ENCODE measurements at places on chromosomes 16 and 17.

DNA sequence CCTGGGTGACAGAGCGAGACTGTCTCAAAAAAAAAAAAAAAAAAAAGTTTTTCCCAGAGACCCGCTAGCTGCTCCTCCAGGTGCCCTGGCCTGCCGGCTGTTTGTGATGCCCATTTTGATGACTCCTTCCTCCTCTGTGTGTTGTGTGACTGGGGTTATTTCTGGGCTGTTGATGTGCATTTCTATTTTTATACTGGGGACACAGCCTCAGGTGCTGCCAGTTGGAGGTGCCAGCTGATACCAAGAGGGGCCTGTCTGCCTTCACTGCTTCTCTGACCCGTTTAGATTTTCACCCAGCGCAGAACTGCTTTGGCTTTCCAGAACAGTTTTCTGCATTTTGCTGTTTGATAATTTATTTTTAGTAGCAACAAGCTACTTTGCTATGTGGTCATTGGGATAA lies 6.7 kb downstream of the PLA2G15 start:
- no peak for DNase-seq

- no peak for DNase-seq
These were observed 210.6 kb upstream of the CDH5 start for GRCh38 chr16:66155933-66156332.

DNA sequence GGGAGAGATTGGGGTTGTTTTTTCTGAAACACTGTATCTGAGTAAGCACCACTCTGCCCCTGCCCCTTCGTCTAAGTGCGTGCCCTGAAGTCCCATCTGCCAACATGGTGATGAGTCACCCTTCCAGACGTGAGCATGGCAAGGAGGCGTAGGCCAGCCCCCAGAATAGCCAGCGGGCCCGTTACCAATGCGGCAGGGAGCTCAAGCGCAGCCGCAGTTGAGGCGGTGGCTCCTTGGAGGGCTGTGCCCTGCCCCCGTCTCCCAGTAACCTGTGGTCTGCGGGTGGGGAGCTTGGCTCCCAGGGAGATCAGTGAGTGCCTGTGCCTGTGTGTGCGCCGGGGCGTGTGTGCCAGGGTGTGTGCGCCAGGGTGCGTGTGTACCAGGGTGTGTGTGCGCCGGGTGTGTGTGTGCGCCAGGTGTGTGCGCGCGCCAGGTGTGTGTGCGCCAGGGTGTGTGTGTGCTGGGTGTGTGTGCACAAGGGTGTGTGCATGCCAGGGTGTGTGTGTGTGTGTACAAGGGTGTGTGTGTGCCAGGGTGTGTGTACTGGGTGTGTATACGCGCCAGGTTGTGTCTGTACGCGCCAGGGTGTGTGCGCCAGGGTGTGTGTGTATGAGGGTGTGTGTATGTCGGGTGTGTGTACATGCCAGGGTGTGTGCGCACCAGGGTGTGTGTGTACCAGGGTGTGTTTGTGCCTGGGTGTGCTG lies 98.6 kb upstream of the CHMP6 start:
- peak; percentile 37 for DNase-seq

DNA sequence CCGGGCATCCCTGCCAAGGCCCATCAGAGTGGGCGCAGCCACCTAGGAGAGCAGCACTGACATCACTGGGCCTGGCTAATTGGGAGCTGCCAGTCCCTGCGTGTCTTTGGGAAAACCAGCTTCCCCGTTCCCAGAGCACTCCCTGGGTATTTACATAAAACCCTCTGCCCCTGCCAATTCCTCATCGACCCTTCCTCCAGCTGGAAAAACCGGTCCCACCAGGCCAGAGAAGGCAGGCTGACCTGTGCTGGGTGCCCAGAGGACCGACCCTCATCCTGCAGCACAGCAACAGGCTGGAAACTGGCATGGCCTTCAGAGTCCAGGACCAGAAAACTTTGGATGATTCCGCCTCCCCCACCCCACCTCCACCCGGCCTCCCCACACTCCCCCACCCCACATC lies 8.2 kb upstream of the FOXN1 start:
- no peak for DNase-seq

DNA sequence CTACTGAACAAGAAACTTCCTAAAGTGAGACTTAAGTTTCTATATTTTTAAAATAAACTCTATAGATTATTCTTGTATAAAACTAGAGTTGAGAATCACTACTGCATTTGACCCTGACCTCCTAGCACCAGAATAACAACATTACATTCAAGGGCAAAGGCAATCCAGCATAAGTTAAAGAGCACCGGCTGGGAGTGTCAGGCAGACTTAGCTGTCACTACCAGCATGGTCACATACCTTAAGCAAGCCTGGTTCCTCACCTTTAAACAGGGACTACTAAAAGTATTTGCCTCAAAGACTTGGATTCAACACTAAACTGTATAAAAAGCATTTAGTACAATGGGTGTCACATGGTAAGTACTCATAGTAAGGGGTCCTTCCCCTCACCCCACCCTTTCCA lies 90.4 kb downstream of the SSH2 start:
- no peak for DNase-seq

DNA sequence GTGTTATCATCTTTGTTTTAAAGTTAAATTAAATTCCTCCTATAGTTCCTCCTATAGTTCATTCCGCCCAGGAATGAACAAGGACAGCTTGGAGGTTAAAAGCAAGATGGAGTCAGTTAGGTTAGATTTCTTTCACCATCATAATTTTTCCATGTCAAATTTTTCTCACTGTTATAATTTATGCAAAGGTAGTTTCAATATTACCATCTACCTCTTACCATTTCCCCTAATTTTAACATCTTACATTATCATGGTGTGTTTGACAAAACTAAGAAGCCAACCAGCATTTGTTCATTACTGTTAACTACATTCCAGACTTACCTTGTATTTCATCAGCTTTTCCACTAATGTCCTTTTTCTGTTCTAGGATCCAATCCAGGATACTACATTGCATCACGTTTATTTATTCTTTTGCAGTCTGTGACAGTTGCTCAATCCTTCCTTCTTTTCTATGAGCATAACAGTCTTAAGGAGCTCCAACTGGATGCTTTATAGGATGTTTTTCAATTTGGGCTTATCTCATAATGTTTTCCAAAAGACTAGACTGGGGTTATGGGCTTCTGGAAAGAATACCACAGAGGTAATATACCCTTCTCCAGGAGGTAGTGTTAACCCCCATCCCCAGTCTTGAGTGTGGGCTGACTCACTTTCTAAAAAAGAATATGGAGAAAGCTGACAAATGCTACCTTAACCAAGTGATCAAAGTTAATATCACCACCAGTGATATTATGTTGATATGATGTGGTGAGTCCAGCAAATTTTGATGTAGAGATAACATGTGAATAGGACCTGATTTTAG lies 158.5 kb downstream of the PPM1E start:
- peak; percentile 4 for DNase-seq

GRCh38 chr17:2346475-2346874 lies 9.2 kb downstream of the SGSM2 start:
- DNase-seq: no peak

DNA sequence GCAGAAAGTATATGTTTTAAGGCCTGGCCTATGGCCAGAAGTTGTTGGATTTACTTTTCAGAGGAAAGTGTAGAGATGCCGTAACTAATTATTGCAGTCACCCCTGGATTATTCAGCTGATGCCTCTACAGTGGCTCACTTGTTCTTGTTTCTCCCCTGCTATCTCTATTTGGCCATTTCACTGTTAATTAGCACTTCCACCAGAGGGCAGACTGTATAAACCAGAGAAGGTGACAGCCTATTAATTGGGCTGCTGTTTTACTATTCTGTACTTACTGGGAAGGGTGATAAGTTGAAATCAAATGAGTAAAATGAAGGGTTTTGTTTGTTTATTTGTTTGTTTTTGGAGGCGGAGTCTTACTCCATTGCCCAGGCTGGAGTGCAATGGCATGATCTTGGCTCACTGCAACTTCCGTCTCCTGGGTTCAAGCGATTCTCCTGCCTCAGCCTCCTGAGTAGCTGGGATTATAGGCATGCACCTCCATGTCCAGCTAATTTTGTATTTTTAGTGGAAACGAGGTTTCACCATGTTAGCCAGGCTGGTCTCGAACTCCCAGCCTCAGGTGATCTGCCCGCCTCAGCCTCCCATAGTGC lies 66.0 kb downstream of the CDK12 start:
- DNase-seq: peak; percentile 23

DNA sequence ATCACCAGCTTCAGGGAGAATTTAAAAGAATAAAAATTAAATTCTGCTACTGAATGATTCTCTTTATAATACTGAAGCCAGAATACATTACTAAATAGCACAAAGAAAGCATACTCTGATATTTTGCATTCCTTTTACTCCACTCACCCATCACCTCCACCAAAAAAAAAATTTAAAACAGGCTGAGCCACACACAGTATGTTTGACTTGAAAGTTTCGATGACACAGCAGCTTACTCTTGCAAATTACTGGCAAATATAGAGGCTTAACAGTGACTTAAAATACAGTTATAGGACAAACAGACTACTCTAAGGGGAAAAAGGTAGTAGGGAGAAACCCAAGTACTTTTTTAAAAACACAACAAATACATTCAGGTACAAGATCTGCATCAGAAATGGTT lies 39.2 kb downstream of the GPATCH8 start:
- DNase-seq: peak; percentile 48

- no peak for DNase-seq
These were observed 26.4 kb downstream of the EEF2K start for GRCh38 chr16:22232277-22233036.

DNA sequence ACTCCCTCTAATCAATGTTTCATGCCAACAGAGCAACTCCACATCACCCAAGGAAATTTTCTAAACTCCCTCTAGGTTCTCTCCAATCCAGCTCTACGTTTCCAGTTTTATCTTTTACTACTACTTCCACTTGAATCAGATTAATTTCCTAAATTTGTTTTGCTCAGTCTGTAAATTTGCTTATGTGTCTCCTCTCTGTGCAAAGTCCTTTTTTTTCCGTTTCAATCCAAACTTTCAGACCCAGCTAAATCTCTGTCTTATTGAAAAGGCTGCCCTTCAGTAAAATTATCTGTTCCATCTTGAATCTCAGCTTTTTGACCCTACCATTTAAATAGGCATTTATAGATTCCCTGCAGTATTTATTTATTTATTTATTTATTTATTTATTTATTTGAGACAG lies 61.4 kb upstream of the COX10 start:
- DNase-seq: no peak

GRCh38 chr17:81470944-81471817 lies 41.4 kb downstream of the ACTG1 start:
- DNase-seq: peak; percentile 56
